A549 treated with GW870086 at 1 μM for 4 hours (cell line): ENCODE measurements at places on chromosomes 1 and 21. TPM values are rescaled to one million over a fixed set of nuclear protein-coding genes. Genes with fewer than 3 reads are reported as not detected.

Gene PGLYRP3
- not detected in 5 replicates for total RNA-seq

Gene TMEM79
- total RNA-seq, result 6.0 to 7.9 TPM (median 7.5 TPM) in 5 replicates

Gene CBR3
- 10.2 to 12.7 TPM (median 12.1 TPM) in 5 replicates for total RNA-seq

Gene PAPPA2
- total RNA-seq, result 0.02 TPM in 2 of 5 replicates, not detected in the others

Gene FAM177B
- not detected in 5 replicates for total RNA-seq

Gene OR2L8
- not detected in 5 replicates for total RNA-seq
